T-helper 17 cell (primary cell): ENCODE measurements at places on chromosomes 5 and 9.

- DNase-seq, result no peak
Observed at GRCh38 chr5:43635374-43635773, 32.4 kb downstream of the NNT start.

DNA sequence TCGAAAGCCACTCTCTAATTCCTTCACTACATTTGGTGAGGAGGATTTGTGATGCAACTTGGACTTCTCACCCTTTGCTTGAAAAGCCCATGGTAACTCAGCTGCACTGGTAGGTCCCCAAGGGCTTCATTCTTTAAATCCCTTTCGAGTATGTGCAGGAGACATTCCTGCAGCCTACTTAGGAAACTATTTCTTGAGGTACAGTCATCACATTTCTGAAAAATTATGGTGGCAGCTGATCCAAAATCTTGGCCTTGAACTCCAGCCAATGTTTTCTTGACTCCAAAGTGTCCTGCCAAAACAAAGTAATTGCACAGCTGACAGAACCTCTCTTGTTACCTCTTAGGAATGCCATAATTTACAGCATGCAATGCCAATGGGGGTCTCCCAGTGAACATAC is 99.7 kb downstream of the NPR3 start:
- no peak for DNase-seq

DNA sequence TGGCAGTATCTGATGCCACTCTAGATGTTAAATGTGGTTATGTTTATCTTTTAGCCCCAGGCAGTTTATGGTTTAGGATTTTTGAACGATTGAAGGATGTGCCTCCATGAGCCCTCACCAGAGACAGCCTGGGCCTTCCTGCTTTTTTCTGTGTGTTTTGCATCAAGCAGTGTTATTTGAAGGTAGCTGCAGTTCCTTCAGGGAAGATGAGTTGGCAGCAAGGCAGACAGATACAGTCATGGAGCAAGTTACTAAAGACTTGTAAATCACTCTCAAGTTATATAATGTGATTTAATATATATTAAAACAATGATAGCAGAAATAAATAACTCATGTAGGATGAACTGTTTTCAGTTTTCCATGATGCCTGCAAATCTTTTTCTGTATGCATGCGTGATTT is 204.9 kb downstream of the CD180 start:
- DNase-seq, result no peak

DNA sequence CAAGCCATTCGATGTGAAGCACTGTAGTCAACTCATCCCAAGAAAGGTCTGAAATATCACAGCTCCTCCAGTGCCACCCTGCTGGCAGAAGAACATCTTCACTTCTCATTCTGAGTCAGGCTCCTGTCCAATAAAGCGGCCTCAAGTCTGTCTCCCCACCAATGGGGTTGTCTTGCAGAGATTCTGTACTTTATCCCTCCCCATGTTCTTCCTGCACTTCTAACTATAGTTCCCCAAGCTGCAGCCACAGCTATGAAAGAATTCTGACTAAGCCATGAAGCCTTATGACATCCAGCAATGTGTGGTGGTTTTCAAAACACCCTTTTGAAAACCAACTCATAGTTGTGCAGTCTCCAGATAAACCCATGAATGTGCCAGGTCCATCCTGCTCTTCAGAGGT is 6.8 kb downstream of the MACROH2A1 start:
- DNase-seq, result no peak

DNA sequence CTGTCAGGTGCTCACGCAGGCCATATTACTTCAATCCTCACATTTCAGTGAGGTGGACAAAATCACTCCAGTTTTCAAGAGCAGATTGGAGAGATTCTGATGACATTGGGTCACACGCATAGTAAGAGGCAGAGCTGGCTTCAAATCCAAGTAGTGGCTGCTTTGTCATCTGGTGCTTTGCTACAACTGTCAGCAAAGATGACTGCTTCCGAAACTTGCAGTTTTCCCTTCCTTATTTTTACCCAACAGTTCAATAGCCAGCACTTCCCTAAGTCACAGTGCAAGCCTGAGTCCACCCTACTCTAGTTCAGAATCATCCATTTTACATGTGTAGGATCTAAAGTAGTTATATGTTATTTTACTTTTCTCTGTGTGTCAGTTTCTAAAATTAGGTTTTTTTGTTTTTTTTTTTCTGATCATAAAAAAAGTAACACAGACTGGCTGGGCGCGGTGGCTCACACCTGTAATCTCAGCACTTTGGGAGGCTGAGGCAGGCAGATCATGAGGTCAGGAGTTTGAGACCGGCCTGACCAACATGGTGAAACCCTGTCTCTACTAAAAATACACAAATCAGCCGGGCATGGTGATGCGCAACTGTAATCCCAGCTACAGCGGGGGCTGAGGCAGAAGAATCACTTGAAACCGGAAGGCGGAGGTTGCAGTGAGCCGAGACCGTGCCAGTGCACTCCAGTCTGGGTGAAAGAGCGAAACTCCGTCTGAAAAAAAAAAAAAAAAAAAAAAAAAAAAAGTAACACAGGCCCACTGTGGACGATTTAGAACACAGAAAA is 49.6 kb downstream of the ANKDD1B start:
- no peak for DNase-seq

DNA sequence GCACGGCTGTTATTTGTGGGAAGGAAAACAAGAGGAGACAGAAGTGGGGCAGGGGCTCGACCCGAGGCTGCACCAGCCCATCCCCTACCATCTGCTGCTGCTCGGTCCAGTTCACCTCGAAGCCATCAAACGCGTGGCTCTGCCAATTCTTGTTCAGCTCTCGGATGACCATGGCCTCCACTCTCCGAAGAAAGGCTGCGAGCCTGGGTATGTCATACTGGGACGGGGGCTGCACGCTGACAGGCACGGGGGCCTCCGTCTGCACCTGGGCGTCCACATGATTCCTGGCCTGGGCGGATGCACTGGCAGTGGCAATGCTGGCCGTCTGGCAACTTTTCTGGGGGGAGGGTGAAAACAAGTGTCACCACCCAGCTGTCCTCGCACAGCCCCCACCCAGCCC is 16.0 kb downstream of the DYNC2I2 start:
- no peak for DNase-seq

DNA sequence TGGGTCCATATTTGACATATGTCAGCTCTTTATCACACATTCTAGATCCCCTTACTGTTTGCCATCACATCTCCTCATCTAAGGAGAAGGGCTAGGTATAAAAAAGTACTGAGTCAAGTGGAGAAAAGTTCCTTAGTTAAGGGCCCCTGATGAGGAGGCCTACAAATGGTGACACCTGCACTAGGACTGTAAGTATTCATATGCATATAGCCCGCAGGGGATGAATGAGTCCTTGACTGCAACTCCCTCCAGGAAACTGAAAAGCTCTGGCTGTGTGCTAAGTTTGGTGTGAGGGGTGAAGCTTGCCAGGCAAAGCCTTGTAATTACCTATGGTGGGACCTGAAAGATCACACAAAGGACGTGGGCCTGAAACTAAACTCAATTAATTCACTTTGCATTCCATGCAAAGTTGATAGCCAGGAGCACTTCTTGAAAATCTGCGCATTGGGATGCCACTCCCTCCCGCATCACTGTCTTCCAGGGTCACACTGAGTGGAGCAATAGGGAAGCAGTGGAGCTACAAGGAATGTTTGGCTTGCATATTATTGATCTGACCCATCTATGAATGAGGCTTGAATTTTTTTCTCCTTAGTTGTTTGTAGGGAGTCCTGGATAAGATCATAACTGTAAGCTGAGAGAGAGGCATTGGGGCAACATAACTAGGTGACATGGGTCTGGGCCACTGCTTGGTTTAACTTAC is 11.9 kb upstream of the EQTN start:
- no peak for DNase-seq

GRCh38 chr9:97966493-97966892 is 16.6 kb upstream of the ANP32B start:
- DNase-seq, result no peak

- no peak for DNase-seq
Observed at GRCh38 chr9:26527931-26528330, 364.7 kb downstream of the CAAP1 start.

DNA sequence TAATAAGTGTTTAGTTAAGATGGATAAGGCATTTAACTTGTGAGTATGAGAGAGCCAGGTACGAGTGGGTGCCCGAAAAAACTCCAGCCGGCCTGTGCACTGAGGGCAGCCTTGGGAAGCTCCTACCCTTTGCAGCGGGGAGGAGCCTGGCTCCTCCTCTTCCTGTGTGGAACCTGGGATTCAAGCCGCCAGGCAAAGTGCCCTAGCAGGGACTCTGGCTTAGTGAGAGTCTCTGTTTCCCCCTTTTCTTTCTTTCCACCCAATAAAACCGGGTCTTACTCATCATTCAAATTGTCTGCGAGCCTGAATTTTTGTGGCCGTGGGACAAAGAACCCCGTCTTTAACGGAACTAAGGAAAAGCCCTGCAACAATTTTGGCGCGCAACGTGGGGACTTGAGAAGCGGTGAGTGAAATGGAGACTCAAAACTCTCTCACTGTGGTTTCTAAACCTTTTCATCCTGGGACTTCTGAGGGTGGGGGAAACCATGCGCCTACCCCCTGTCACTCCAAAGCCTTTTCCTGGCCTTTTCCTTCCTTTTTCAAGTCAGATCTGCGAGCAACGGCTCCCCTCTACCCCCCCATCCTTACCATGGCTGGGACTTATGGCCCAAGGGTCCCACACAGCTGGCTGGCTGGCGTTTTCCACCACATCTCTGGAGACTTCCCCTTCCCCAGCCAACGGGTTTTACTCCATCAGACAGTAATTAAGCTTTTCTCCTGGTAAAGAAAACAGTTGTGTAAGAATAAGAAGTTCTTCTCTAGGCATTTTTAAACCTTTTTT is 535.7 kb upstream of the ACO1 start:
- DNase-seq, result no peak

- DNase-seq, result no peak
Observed at GRCh38 chr9:6929441-6930215, 171.9 kb downstream of the KDM4C start.

- DNase-seq, result no peak
Observed at GRCh38 chr5:123452401-123452800, 29.2 kb upstream of the CEP120 start.

DNA sequence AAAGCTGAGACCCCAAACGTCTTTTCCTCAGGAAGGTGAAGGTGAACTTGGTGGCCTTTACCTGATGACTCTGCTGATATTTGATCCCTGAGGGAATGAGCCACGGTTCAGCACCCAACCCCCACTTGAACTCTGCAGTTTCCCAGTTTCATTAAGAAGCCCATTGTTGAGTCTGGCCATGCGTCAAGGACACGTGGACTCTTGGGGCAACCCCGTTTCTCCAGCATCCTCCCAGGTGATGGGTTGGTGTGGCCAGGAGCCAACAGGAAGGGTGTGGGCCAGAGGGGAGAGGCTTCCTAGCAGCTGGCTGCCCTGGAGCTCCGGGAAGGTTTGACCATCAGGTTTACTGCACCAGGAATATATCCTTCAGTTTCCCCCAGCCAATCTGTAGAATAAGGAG is 59.5 kb upstream of the GNE start:
- no peak for DNase-seq

GRCh38 chr5:125207856-125208255 is 461.4 kb upstream of the ZNF608 start:
- DNase-seq, result no peak

- no peak for DNase-seq
Observed at GRCh38 chr5:143337946-143338345, 65.5 kb downstream of the NR3C1 start.

GRCh38 chr5:167576126-167576525 is 715.3 kb upstream of the WWC1 start:
- no peak for DNase-seq

GRCh38 chr9:13266167-13266566 is 13.3 kb downstream of the MPDZ start:
- DNase-seq, result no peak

GRCh38 chr5:4737868-4738267 is 402.3 kb upstream of the ADAMTS16 start:
- no peak for DNase-seq

GRCh38 chr5:57193757-57194413 is 20.0 kb downstream of the GPBP1 start:
- no peak for DNase-seq

- no peak for DNase-seq
Observed at GRCh38 chr9:109986521-109986991, 206.6 kb downstream of the PALM2AKAP2 start.

DNA sequence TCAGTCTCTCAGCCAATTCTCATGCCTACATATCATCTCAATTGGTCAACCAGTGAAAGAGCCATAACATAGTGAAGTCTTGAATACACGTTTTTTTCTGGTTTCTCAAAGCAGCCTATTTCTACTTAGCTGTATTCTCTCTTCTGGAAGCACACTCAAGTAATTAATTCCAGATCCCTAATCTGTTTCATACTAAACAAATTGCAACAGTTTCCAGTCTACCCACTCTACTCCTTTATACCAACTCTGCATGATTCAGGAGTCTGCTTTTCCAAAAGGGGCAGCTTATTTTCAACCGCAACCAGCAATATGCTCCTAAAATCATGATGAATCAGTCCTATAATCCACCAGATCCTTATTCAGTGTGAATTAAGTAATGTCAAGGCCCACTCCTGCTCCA is 211.7 kb downstream of the TLE1 start:
- DNase-seq, result no peak

GRCh38 chr5:80744149-80744548 is 89.4 kb upstream of the DHFR start:
- DNase-seq, result no peak

DNA sequence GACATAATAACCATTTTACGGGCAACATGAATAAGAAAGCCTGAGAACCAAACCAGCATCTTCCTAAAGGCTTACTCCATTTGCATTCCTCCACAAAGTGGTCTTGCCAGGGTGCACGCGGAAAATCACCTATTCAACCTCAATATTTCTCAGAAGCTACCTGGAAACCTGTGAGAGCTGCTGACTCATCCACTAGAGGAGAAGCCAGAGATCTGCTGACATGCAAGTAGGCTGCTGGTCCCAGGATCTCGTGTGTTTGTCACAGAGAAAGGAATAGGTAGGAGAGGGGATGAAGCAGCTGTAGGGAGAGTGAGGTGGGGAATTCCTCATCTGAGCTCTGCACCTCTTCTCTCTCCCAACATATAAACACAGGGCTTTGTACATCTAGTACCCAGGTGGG is 138.1 kb downstream of the ADAMTS12 start:
- DNase-seq, result no peak

GRCh38 chr9:86807367-86807976 is 139.8 kb downstream of the GAS1 start:
- DNase-seq, result no peak

GRCh38 chr5:59276917-59277372 is 616.6 kb downstream of the PDE4D start:
- no peak for DNase-seq

DNA sequence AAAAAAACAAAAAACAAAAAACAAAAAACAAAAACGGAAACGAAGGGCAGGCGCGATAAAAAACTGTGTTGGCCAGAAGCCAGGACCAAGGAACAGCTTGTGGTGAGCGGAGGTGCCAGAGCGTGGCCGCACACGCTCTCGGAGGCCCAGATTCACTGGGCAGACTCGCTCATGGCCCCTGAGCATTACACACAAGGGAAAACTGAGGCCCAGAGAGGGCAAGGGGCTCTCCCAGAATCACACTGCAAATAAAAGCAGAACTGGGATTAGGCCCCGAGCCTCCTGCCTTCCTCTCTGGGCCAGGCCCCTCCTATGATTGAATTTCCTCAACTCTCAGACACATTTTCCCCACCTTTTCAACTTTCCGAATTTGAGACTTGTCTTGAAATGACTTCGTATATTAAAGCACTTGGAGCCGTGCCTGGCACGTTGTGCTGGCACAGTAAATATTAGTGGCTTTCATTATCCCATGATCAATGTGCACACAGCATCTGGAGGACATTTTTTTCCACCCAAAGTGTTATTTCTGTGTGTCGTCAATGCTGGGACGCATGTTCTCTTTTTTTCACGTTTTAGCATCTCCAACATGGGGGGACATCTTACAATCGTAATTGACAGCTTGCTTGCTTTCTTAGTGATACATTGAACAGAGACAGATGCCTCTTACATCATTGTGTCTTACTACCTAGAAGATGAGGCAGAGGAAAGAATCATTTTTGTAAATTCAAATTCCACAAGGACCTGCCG is 7.4 kb downstream of the FIBCD1 start:
- DNase-seq, result no peak
